ENCODE measurements at places on chromosomes 2 and 18.

GRCh38 chr2:118914721-118915453 lies 27.1 kb upstream of the MARCO start:
- no peak for ATAC-seq

GRCh38 chr2:13616616-13617015 lies 899.9 kb downstream of the TRIB2 start:
- ATAC-seq: no peak

DNA sequence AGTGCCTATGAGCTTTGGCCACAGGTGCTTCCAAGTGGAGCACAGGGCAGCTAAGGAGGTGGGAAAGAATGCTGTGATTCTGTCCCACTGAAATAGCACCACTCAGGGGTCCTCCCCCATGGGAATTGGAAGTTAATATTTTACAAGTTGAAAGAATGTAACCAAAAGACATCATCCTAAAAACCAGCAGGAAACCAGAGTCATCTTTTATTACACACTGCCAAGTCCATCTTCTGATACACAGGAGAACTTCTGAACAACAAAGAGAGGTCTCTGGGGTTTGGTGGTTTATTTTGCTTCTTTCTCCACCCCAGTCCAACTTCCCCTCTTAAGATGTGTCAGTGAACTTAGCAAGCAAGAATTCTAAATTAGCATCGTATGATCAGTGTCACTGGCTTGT lies 47.7 kb downstream of the COLEC12 start:
- no peak for ATAC-seq

- ATAC-seq: no peak
These were observed 12.4 kb downstream of the IGFBP2 start for GRCh38 chr2:216645636-216645950.

DNA sequence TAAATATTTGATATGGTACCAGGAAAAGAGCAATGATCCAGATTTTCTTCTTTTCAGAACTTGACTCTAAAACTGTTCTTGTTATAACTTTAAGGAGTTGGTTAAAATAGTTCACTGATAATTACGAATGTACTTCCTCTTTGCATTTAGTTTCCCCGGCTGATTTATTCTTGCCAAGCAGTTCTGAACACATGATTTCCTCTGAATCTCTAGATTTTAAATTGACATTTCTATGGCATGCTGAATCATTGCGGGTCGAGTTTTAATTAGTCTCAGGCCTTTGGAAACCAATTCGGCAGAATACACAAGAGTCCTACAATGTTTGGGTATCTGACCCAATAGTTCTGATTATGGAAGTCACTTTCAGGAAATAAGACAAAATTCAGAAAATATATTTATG lies 37.3 kb upstream of the DNAH7 start:
- ATAC-seq: no peak

- ATAC-seq: peak; percentile 69
These were observed 92.6 kb downstream of the ACTR2 start for GRCh38 chr2:65320042-65320725.

DNA sequence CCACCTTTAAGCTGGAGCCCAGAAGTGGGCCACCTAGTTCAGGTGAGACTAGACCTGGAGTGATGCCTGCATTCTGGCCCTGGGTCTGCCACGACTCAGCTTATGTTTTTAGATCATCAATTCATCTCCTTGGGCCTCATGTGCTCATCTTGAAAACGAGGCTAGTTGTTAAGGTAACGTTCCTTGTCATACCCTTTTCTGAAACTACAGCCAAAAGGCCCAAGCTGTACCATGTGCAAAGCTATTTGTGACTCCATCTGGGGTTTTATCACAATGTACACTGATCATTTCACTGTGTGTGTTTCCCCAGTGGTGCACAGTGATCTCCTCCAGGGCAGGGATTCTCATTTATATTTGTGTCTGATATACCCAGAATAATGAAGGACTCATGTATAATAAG lies 138.4 kb upstream of the COPS8 start:
- ATAC-seq: no peak

GRCh38 chr2:179817181-179817841 lies 44.1 kb downstream of the ZNF385B start:
- no peak for ATAC-seq

- no peak for ATAC-seq
These were observed 122.3 kb downstream of the CHST9 start for GRCh38 chr18:27062802-27063201.

All from gastroesophageal sphincter (tissue), 4 donors.